AG09319 (cell line): ENCODE measurements at places on chromosomes 4 and X.

- DNase-seq = no peak
These were observed 42.7 kb downstream of the ASMT start for GRCh38 chrX:1657367-1658070.

- no peak for DNase-seq
These were observed 388.7 kb downstream of the FAT4 start for GRCh38 chr4:125703443-125703842.

GRCh38 chr4:104235967-104236366 is 258.7 kb downstream of the CXXC4 start:
- no peak for DNase-seq

GRCh38 chrX:121307449-121307848 is 260.0 kb downstream of the GLUD2 start:
- no peak for DNase-seq

DNA sequence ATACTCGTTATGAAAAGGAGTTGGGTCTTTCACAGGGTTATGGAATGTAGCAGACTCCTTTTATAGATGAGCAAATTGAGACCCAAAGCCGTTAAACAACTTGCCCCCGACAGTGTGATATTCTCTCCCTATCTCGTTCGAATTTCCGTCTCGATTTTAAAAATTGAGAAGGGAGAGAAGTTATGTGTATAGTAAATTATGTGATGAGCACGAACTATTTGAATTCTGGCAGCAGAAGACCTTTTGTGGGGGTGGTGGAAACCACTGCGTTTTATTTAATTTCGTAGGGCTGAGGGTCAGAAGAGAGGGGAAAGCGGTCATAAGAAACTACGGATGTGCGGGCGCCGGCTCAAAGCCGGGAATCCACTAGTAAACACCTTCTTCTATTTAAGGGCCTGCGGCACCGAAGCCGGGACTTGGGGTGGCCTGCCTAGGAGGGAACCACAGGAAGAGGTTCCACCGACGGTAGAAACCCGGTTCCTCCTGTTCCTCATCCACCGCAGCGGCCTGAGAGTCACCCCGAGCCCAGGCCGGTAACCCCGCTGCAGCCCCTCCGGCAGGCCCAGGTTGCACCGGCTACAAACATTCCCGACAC is 1.5 kb upstream of the DDX3X start:
- no peak for DNase-seq

- DNase-seq = no peak
These were observed 61.9 kb upstream of the LAS1L start for GRCh38 chrX:65596270-65597034.

DNA sequence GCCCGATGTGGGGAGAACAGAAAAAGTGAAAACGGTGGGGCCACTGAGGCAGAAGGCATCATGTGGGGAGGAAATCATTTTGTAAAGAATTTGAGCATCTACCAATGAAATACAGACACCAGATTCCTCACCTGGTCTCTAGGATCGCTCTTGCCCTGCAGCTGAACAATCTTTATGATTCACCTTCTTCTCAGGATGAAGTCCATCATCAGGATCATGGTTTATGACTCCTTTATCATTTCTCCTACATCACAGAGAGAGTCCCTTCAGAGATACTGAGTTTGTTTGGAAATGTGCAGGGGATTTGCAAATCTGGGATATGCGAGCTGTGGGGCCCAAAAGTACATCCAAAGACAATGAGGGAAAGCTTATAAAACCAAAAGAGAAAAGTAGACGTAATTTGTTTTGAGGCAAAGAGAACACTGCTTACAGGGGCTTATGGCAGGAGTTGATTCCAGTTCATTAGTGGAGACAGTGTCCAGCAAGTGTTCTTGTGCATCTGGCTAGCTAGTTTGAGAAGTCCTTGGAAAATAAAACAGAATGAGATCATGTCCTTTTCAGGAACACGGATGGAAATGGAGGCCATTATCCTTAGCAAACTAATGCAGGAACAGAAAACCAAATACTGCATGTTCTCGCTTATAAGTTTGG is 15.3 kb upstream of the ANXA5 start:
- DNase-seq = no peak

GRCh38 chr4:23930750-23931488 is 41.1 kb upstream of the PPARGC1A start:
- DNase-seq = no peak

DNA sequence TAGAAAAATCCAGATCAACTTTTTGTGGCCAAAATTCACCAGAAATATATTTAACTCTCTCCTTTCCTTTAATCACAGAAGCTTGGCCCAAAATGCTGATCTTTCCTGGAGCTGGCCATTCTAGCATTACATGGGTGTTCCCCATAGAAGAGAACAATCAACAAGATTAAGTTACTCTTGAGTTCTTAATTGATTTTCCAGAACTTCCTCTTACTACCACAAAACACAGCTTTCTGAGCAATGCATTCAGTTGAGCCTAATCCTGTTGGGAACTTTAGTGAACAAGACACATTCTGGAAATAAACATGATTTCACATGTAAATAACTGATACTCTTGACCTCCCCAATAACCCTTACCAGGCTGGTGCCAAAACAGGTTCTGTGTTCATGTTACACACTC is 45.4 kb upstream of the STIM2 start:
- DNase-seq = no peak

DNA sequence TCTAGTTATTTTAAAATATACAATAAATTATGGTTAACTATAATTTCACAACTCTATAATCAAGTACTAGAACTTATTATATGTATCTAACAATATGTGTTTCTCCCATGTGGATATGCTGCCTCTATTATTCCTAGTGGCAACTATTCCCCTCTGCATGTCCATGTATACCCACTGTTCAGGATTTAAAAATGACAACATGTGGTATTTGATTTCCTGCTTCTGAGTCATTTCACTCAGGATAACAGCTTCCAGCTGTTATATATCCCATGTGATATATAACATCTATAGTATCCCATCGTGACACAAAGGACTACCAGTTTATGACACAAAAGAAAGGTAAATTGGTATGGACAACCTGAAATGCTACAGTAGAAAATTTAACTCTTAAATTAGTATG is 167.4 kb upstream of the TACR3 start:
- DNase-seq = no peak

DNA sequence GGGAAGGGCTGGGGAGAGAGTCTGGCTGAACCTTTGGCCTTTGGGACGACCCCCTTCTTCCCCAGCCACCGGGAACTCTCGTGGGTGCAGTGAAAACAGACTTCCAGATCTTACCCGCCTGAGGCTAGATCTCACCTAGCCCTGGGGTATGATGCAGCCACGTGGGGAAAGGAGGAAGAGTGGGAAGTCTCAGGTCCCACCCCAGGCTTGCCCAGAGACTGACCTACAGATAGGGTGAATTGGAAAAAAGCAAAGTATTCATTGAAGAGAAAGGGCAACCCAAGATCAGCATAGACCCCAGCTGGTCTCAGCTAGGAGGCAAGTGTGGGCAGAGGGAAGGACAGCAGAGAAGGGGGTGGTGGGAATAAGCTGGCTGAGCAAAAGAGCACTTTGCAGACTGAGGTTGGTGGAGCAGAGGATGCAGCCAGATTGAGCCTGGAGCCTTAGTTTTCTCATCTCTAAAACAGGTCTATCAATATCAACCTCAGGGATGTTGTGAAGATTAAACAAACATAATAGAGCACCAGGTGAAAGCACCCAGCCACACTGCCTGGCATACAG is 4.2 kb upstream of the EFNB1 start:
- DNase-seq = no peak

DNA sequence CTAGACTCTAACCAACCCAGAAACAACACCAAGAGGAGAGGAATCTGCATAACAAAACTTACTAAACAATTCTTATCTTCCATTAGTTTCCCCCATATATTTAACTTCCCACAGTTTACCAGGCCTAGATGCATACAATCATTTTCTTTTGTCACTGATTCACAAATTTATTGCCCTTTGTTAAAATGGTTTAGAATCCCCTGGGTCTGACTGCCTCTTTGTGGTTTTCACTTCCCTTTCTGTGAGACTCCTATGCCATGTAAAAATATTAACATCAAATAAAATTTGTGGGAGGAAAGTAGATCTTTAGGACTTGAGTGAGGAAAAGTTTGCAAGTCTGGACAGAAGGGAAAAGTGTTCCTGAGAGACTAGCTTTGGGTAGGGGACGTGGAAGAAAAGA is 393.8 kb upstream of the CNKSR2 start:
- DNase-seq = no peak

DNA sequence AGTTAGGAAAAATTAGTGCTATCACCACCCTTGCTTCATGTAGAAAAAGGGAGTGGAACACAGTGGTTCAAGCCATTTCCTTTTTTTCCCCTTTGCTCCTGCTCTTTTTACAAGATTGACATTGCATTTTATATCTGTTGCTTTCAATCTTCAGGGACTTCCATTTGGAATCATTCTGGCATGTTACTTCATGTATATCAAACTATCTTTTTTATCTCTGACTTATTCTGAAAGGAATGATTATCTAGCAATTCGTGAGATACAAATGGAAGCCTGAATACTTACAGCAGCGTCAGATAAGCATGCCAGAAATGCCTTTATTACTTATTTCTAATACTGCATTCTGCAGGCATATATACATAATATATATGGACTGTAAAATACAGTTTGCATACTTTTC is 20.4 kb downstream of the ADGRL3 start:
- DNase-seq = no peak

DNA sequence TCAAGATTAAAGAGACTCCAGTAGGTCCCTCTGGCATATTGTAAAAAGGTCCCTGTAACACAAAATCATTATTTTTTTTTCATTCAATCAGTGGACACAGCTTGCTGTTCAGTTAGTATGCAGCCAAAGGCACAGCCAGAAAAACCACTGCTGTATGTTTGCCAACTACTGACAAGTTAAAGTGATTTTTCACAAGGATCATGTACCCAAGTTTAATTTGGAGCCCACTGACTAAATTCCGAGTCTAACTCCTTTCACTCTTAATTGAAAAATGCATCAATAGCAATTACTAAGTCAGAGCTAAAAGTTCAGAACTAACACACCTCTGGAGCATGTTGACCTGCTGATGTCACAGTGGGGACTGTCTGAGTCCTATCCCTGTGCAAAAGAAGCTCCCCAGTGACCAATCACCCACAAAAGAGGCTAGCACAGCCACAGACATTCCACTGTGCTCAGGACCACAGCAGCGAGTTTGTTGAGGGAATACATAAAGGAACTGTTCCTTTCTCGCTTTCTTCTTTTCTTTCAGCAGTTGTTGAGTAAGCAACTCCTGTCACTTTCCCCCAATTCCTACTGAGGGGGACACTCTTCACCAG is 60.4 kb downstream of the STX18 start:
- DNase-seq = no peak

DNA sequence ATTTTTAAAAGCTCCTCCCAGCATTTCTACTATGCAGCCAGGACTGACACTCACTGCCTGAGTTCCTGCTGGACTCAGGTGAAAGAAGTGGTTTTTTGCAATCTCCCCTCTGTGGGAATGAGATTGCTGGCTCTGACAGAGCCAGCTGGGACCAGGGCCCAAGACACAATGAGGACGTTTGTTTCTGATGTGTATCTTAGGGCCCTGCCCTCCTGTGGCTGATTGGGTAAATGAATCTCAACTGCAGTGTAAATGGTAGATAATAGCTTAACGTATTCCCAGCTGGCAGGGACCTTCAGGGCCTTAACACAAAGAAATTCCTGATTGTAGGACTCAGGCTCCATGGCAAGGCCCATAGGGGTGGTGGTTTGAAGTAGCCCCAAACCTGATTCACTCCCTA is 85.8 kb upstream of the PRPS1 start:
- no peak for DNase-seq

- no peak for DNase-seq
These were observed 74.8 kb downstream of the IL15 start for GRCh38 chr4:141711211-141711610.

GRCh38 chr4:1754336-1754735 is 33.0 kb downstream of the TACC3 start:
- no peak for DNase-seq

GRCh38 chr4:156972379-156973015 is 898 bp upstream of the PDGFC start:
- DNase-seq = no peak

- no peak for DNase-seq
These were observed 161.7 kb downstream of the BRWD3 start for GRCh38 chrX:80648023-80648422.

DNA sequence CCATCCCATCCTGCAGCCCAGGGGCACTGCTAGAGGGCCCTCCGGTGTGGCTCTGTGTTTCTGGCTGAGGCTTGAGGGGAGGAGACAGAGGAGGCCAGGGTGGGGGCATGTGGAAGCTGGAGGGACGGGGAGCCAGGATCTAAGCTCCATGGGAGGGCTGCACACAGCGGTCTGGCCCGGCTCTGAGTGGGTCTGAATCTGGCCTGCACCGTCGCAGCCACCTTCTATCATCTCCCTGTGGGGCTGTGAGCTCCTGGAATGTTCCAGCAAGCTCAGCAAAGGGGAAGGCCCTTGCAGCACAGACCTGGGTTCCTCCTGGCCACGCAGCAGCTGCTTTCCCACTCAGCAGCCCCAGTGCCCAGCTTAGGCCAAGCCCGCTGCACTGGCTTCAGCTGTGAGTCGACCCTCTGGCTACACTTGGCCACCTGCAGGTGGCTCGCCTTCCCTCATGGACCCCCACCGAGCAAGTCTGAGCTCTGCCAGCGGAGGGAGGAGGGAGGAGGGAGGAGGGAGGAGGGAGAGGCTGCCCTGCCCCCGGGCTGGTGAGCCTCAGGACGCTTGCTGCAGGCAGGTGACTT is 5.3 kb downstream of the NKX1-1 start:
- DNase-seq = no peak

GRCh38 chrX:123486297-123486696 is 246.6 kb downstream of the THOC2 start:
- DNase-seq = no peak

DNA sequence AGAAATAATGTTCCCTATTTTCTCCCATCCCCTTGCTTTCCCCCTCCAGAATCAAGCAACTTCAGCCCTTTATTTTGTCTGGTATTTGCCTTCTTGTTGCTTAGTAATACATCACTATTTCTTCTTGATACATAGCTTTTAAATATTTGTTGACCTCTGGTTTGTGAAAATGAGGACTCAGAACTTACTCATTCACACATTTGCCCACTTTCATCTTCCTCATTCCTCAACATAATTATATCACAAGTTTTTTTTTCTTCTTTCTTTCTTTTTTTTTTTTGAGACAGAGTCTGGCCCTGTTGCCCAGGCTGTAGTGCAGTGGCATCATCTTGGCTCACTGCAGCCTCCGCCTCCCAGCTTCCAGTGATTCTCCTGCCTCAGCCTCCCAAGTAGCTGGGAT is 28.9 kb upstream of the NDUFC1 start:
- DNase-seq = no peak
